DMS 273 treated with DMSO at 0.1 percent for 48 hours (cell line): ENCODE measurements at places on chromosomes 6 and 20.

DNA sequence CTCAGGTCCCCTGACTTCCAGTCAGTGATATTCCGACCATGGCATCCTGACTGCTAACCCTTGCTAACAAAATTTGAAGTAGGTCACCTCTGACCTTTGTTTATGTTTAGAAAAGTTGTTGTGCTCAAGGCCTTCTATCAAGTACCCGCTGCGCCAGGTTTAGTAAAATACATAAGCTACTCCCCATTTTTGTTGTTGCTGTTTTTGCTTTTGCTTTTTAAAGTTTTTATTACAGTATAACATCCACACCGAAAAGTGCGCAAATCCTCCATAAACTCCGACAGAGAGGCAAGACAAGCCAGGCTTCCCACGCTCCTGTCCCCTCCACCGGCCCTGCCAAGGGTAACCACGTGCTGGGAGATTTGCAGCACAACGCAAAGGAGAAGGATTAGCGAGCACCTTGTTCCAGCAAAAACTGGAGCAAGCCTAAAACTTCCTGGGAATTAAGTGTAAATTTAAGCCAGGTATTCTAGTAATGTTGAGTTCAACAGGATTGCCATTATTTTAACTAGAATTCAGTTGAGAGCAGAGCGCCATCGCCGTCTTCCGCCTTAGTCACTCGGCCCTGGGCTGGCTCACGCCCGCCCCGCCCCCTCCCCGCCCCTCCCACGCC is 17.8 kb upstream of the HMGN4 start:
- peak; percentile 63 for DNase-seq

DNA sequence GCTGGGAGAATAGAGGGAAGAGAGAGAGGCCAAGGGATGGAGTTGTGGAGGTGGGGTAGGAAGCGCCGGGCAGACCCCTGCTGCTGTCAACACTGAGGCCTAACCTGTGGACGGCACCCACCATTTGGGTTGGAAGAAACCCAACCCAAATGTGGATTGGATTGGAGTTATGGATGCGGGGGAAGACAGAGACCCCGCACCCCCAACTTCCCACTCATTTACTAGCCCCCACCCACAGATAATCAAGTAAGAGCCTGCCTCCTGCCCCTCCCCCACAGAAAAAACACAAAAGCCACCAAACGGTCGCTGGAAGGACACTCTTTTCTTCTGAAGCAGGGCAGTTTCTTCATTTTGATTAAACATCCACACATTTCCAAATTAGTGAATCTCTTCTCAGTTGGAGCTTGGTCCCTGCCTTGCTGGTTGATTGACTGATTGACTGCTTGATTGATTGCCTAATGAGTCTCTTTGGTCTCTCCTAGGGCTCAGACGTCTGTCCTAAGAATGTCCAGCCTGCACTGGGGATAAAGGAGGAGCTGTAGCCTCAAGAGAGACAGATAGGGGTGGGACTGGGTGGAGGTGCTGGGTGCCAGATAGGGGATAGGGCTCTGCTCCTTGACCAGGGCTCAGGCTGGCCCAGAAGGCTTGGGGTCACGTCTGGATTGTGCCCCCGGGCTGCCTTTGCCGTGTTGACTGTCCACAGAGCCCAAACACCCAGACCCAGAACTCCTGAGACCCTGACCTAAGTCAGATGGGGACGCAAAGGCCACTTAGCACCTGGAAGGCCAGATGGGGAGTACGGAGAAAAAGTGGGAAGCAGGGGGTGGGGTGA is 74.9 kb upstream of the FOXP4 start:
- no peak for DNase-seq

DNA sequence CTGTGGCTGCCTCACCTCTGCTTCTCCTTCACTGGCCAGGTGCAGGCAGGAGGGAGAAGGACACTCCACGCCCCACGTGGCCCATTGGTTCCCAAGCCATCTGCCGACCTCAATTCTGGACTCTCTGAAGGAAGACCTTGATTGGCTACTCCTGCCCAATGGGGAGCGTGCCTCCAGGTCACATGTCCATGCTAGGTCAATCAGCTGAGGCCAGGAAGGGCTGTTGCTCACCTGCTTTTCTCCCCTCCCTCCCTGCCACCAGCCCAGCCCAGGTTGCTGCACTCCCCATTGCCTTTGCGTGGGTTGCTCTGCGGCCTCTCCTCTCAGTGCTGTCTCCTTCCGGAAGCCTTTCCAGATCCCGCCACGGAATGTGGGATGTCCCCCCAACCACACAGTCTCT is 21.9 kb upstream of the CDH4 start:
- DNase-seq: no peak

DNA sequence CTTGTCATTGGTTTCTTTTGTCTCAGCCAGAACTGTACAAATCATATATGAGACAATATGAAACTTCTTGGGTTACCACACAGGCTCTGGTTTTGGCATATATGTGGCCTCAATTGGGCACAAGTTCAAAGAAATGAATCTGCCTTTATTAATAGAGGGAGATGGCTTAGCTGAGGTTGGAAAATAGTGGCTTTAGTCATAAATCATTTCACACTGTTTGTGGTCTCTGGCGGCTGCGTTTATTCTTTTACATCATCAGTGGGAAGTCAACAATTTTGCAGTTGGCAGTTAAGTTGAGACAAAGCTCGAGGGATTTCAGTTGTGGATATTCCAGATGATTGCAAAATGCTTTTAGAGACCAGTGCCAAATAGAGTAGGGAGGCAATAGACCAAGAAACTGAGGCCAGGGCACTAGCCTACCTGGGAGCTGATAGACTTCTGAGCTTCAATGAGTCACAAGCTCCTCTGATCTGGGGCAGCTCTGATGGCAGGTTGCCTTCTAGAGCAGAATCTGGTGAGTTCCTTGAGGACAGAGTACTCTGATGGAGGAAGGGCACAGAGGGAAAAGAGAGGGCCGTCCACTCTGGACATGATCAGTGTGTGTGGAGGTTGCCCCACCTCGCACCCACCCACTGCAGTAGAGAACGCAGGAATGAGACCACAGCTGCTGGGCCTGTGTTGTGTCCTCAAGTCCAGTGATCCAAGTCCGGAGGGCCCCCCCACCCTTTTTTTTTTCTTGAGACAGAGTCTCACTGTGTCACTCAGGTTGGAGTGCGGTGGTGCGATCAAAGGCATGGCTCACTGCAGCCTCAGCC is 73.5 kb downstream of the ARMC2 start:
- DNase-seq: no peak

GRCh38 chr6:37638414-37639341 is 59.0 kb downstream of the MDGA1 start:
- DNase-seq: no peak

- no peak for DNase-seq
Measured at GRCh38 chr6:51472745-51473487, 614.5 kb downstream of the PKHD1 start.

DNA sequence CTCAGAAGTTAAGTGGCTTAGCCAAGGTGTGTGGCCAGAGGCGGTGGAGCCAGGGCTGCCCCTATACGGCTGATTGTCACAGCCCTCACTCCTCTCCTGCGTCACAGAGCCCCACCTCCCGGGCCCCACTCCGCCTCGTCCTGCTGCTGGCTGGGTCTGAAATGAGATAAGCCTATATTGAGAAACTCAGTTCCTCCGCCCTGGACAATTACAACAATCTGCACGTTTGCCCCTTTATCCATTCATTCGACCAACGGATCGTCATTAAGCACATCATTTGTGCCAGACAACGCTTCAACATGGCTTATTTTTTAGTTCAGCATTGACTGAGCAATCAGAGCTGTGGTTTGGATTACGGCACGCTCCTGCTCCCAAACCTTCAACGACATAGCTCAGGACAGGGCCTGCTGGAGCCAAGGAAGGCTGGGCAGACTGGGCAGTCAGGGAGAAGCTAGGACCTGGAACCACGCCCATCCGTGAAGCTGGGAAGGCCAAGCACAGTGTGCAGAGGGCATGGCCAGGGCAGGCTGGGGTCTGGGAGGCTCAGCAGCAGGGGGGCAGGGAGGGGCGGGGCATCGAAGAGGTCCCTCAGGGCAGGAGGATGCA is 16.6 kb upstream of the EZR start:
- DNase-seq: no peak

- DNase-seq: no peak
Measured at GRCh38 chr6:89237158-89237557, 20.0 kb upstream of the GABRR1 start.

GRCh38 chr6:113959235-113959634 is 11.7 kb downstream of the HDAC2 start:
- DNase-seq: no peak

DNA sequence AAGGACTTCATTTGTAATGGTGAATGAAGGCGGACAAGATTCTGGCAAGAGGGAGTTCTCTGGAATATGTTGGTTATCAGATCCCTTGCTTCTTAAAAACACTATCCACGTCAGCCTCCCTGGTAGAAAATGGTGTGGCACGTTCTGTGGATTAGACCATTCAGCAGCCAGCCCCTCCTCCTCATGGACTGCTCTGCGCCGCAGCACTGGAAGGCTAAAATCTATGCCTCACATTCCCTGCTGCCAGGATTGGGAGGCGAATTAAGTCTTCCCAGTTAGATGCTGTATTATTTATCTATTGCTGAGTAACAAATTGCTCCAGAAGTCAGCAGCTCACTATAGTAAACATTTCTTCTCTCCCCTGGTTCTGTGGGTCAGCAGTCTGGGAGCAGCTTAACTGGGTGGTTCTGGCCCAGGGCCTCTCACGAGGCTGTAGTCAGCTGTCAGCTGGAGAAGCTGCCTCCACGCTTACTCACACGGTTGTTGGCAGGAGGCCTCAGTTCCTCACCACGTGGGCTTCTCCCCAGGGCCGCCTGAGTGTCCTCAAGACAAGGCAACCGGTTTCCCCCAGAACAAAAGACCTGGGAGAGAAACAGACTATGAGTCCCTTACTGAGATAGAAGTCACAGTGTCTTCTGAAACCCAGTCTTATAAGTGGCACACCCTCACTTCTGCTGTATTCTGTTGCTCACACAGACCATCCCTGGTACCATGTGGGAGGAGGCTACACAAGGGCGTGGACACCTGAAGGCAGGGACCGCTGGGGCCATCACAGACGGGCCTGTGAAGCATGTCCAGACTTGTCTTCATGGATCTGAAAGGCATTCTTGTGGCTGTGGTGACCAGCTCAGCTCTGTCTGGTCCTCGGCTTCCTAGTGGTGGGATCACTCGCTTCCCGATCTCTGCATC is 101.0 kb downstream of the NRN1 start:
- DNase-seq: no peak

DNA sequence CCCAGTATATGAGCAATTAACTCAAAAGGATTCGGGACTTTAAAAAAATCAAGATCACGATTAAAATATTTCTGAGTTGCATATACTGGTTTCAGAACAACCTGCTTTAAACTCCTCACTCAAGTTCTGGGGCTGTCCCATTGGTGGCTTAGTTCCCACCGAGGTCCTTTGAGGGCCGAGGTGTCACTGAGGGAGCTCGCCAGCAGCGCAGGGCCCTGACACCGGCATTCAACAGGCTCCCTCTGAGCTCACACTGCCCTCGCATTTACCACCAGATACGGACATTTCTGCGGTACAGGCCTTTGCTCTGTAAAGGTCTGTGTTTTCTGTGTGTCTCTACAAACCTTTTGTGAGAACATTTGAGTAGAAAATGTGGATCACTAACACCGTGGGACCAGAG is 24.4 kb upstream of the BNIP5 start:
- DNase-seq: no peak

- no peak for DNase-seq
Measured at GRCh38 chr6:47229255-47229654, 80.5 kb downstream of the TNFRSF21 start.

DNA sequence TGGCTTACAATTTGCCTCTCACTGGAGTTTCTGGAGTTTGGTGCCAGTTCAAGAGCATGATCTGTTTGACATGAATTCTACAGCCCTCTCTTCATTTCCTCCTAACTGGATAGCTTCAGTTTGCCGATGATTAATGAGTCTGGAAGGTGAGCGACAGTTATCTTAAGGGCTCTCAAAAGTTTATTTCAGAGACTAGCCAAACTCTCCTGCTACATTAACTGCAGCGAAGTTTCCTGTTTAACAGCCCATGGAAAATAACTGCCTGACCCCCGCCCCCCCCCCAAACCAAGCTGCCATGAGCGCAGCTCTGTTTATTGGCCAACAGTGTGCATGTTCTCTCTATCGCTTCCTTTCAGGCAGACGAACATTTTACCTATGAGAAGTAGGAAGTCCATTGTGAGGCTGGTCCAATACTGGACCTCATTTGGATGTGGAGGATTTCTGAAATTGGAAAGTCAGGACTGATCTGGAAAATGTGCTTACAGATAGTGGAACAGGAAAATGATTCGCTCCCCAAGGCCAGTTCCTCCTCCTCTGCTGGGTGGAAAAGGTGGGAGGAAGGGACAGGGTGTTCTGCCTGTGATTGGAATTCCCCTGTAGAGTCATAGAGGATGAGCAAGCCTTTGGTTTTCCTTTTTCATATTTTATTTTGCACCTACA is 522.2 kb upstream of the JAG1 start:
- DNase-seq: no peak

- DNase-seq: peak; percentile 81
Measured at GRCh38 chr20:3818155-3819151, 1.9 kb upstream of the AP5S1 start.

- no peak for DNase-seq
Measured at GRCh38 chr6:74041420-74041819, 345.4 kb downstream of the CD109 start.

GRCh38 chr20:15196547-15197255 is 859.3 kb upstream of the FLRT3 start:
- no peak for DNase-seq

DNA sequence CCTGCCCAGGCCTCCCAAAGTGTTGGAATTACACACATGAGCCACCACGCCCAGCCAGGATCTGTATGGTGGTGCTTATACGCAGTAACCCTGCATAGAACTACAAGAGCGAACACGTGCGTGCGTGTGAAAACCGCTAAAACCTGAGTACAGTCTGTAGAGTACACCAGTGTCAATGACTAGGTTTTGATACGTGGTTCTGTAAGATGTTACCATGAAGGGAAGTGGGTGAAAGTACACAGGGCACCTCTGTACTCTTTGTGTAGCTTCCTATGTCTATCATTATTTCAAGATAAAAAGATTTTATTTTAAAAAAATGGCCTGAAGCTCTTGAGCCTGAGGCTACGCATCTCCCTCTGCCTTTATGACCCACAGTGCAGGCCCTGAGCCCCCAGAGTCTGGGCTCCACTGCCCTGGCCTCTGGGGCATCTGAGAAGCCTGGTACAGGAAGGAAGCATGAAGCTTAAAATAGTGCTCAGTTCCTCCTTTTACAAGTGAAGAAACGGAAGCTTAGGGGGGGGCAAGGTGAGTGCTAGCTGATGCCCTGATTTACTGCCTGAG is 21.6 kb downstream of the LY86 start:
- no peak for DNase-seq

GRCh38 chr6:169866140-169866534 is 114.7 kb downstream of the ERMARD start:
- no peak for DNase-seq
